ENCODE measurements at places on chromosomes 5 and 9. TPM values are rescaled to one million over a fixed set of nuclear protein-coding genes. Genes with fewer than 3 reads are reported as not detected.

- no peak overlapping the region for H3K4me3 ChIP-seq
- H3K27me3 ChIP-seq, result no peaks in the 10 kb centered on the region
- H3K36me3 ChIP-seq, result no peaks in the 10 kb centered on the region
These were observed 36.4 kb downstream of the PIK3R1 start for GRCh38 chr5:68251804-68252522.

DNA sequence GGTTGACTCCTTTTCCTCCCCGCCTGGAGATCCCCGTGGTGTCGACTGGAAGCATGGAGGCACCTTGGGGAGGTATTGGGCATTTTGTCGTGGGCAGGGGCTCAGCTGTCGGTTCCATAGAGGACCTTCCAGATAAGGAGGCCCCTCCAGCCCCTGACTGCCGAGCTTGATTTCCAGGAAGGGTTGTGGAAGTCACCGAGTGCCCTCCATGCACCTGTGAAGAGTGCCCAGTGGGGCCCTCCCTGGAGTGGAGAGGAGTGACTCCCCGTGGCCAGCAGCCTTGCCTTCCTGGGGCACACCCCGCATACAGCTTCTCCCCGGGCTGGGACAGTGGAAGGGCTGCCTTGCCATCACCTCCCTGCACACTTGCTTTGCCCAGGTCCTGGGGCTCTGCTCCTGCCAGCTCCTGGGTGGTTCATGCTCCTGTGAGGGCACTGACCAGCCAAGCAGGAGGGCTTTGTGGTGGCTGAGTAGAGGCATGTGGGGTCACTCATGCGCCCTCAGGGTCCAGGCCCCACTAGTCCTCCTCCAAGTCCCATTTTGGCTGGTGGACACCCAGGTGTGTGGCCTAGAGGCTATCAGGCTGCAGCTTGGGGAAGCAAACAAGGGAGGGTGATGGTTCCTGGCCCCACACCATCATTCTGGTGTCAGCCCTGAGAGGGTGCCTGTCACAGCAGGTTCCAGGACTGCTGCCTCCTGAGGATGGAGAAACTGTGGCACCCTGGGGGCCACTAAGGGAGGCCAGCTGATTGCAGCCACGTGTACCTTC, 133.0 kb downstream of the WNK2 start:
- no peaks in the 10 kb centered on the region for H3K27me3 ChIP-seq
- H3K4me3 ChIP-seq, result no peak overlapping the region
- no peak for DNase-seq
- H3K27ac ChIP-seq, result no peak overlapping the region
- no peaks in the 10 kb centered on the region for H3K36me3 ChIP-seq
- H3K4me1 ChIP-seq, result no peaks in the 10 kb centered on the region

DNA sequence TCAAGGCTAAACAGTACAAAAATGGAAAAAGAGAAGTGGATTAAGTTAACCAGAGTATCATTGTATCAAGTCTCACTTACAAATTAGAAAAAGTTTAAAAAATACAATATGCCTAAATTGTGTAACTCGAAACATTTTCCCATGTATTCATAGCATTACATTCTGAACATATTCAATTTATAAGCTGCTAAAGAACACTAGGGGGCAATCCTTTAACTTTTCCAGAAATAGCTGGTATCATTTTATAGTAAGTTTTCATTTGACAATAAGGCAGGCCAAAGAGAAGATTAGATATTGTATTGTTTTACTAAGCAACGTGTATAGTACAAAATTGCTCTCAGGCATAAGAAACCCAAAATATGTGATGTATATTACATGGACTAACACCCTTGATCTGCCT, 234.6 kb downstream of the ADGRV1 start:
- no peaks in the 10 kb centered on the region for H3K4me1 ChIP-seq
- no peak for DNase-seq
- H3K4me3 ChIP-seq, result no peak overlapping the region
- no peak overlapping the region for H3K27ac ChIP-seq
- no peaks in the 10 kb centered on the region for H3K27me3 ChIP-seq
- H3K36me3 ChIP-seq, result peaks cover 62% of the 10 kb centered on the region

The LRRC70 gene
- total RNA-seq, result 0.17 TPM

The MEIKIN gene
- total RNA-seq, result not detected

DNA sequence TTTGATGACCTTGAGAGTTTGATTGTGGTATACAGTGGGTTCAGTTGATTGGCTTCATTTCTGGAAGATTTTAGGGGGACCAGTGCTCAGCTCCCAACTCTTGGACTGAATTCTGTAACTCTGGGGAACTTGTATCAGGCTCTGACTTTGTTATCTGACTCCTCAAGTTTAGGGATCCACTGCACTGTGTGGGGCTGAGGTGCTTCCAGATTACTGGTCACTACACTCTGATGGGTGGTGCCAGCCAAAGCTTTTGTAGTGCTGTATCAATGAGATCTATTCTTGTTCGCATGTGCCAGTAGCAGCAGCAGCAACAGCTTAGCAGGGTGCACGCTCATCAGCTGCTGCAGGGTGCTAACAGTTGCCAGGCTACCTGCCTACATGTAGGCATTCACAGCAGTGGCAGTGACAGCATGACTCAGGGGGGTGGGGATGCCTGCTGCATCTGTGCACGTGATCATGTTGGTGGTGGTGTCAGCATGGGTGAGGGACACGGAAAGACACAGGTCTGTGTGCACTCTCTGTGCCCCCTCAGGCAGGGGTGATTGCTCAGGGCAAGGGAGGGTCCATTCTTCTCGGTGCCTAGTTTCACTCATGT, 438.8 kb upstream of the SEMA6A start:
- H3K36me3 ChIP-seq, result no peaks in the 10 kb centered on the region
- H3K4me1 ChIP-seq, result peaks cover 6% of the 10 kb centered on the region
- no peak overlapping the region for H3K27ac ChIP-seq
- no peaks in the 10 kb centered on the region for H3K27me3 ChIP-seq
- no peak overlapping the region for H3K4me3 ChIP-seq
- DNase-seq, result no peak

GRCh38 chr9:130884542-130885483, 11.8 kb downstream of the QRFP start:
- no peaks in the 10 kb centered on the region for H3K27me3 ChIP-seq
- no peak overlapping the region for H3K27ac ChIP-seq
- no peak for DNase-seq

The SCGB3A1 gene
- total RNA-seq, result not detected

DNA sequence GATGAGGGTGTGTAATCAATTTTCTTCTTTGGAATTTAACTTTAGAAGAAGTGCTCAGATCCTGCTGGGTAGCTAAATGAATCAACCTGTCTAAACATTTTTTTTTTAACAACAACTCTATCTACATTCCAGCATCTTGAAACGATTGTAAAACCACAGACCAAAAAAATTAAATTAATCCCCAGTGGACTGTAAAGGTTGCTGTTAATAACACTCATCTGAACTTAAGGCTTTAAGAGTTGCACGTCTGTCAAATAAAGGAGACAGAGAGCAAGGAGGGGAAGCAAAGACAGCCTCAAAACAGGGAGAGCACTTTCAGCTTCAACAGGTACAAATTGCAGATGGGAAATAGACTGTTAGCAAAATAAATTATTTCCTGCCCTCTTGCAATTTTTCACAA, 548.5 kb downstream of the DTWD2 start:
- no peaks in the 10 kb centered on the region for H3K4me1 ChIP-seq
- H3K4me3 ChIP-seq, result no peak overlapping the region
- no peak overlapping the region for H3K27ac ChIP-seq
- no peaks in the 10 kb centered on the region for H3K27me3 ChIP-seq
- H3K36me3 ChIP-seq, result no peaks in the 10 kb centered on the region

GRCh38 chr5:167514461-167514860, 777.0 kb upstream of the WWC1 start:
- no peaks in the 10 kb centered on the region for H3K36me3 ChIP-seq
- H3K27ac ChIP-seq, result no peak overlapping the region
- H3K4me1 ChIP-seq, result no peaks in the 10 kb centered on the region
- no peaks in the 10 kb centered on the region for H3K27me3 ChIP-seq
- no peak overlapping the region for H3K4me3 ChIP-seq

DNA sequence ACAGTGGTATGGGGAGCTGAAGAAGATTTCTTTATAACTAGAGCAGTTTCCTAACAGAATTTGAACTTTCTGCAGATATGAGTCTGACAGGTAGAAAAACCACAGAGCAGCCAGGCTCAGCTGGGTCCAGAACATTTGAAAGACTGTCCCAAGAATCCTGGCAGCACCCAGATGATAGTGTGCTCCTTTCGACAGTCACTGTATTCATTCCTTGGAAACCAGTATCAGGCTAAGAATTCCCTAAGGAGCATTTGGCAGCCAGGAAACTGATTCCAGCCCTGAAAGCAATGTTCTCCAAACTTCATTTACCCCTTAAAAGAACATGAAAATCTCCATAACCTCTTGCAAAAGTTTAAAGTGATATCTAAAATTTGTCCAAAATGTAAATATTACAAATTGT, 123.0 kb upstream of the MTAP start:
- H3K4me1 ChIP-seq, result no peaks in the 10 kb centered on the region
- H3K27me3 ChIP-seq, result no peaks in the 10 kb centered on the region
- no peak for DNase-seq
- H3K4me3 ChIP-seq, result no peak overlapping the region
- no peak overlapping the region for H3K27ac ChIP-seq

The ZNF484 gene
- 11.8 TPM for total RNA-seq

DNA sequence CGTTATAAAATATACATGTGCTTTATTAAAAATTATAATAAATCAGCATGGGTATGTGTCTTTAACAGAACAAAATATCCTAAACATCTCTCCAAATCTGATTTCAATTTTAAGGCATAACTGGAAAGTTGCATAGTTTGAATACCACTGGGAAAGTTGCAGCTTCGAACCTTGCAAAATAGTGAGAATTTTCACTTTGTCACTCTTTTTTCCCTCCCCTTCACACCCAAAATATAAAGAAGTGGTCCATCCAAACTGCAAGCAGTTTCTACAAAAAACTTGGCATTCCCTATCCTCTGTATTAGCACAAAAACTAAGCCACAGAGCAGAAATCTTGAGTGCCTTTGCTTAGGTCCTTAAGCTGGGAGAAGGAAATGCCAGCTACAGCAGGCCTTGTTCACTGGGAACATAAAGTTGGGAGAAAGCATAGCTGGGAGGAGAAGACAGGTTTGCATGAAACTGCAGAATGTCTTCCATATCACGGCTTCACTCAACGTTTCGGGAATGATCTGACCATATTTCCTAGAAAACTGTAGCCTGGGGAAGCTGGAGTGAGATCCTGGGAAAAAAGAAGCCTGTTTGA, 400.3 kb downstream of the EBF1 start:
- H3K27ac ChIP-seq, result no peak overlapping the region
- no peak for DNase-seq
- no peaks in the 10 kb centered on the region for H3K27me3 ChIP-seq
- no peaks in the 10 kb centered on the region for H3K36me3 ChIP-seq
- H3K4me1 ChIP-seq, result peaks cover 20% of the 10 kb centered on the region
- no peak overlapping the region for H3K4me3 ChIP-seq

The SHISAL2B gene
- 8.6 TPM for total RNA-seq

DNA sequence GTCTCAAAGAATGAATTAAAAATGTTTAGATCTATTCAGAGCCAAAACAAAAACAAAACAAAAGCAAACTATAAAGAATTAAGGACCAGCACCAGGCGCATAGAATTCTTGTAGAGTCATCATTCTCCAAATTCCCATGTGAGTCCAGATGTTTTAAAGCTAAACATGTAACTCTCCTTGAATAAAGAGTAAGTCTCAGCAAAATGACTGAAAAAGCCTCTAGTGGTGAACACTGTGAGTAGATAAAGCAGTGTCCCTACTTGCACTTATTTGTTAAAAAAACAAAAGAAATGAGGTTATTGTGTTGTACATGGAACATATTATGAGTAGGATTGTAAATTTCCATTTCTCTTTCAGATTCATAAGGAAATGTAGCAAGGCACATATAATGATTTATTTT, 44.0 kb downstream of the NNT start:
- DNase-seq, result no peak
- H3K4me3 ChIP-seq, result no peak overlapping the region
- no peak overlapping the region for H3K27ac ChIP-seq
- no peaks in the 10 kb centered on the region for H3K36me3 ChIP-seq

- H3K4me1 ChIP-seq, result peaks cover 4% of the 10 kb centered on the region
- no peaks in the 10 kb centered on the region for H3K27me3 ChIP-seq
- H3K27ac ChIP-seq, result no peak overlapping the region
- no peak overlapping the region for H3K4me3 ChIP-seq
- H3K36me3 ChIP-seq, result no peaks in the 10 kb centered on the region
These were observed 222.6 kb downstream of the EBF1 start for GRCh38 chr5:158877124-158877581.

The ENTPD2 gene
- 3.2 TPM for total RNA-seq

DNA sequence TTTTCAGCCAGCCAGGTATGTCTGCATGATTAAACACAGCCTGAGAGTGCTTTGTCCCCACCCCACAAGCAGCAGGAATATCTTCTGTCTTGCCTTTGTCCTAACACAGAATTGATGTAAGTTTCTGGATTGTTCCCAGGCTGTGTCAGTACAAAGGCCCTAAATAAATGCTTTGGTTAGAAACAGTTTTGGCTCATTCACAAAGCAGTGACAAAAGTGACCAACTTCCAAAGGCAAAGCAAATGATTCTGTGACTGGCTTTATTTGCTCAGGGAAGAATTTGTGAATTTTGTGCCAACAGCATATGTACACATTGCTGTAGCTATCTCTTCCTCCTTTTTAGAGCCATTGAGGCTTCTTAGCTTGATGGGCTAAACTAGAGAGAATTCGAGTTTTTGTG, 133.7 kb downstream of the PLPPR1 start:
- no peaks in the 10 kb centered on the region for H3K4me1 ChIP-seq
- no peak overlapping the region for H3K4me3 ChIP-seq
- no peaks in the 10 kb centered on the region for H3K27me3 ChIP-seq
- no peak overlapping the region for H3K27ac ChIP-seq

The DCANP1 gene
- total RNA-seq, result not detected

The DEPDC1B gene
- total RNA-seq, result 67.4 TPM

- no peak for DNase-seq
- H3K4me3 ChIP-seq, result no peak overlapping the region
- no peaks in the 10 kb centered on the region for H3K4me1 ChIP-seq
- H3K27me3 ChIP-seq, result no peaks in the 10 kb centered on the region
- H3K36me3 ChIP-seq, result no peaks in the 10 kb centered on the region
- H3K27ac ChIP-seq, result no peak overlapping the region
These were observed 482.7 kb upstream of the C9orf72 start for GRCh38 chr9:28056006-28056405.

The NAIP gene
- total RNA-seq, result 4.7 TPM

GRCh38 chr5:135713161-135713915, 121.1 kb upstream of the SLC25A48 start:
- H3K4me3 ChIP-seq, result no peak overlapping the region
- no peak for DNase-seq
- peaks cover 3% of the 10 kb centered on the region for H3K4me1 ChIP-seq
- H3K27me3 ChIP-seq, result no peaks in the 10 kb centered on the region
- H3K36me3 ChIP-seq, result no peaks in the 10 kb centered on the region
- no peak overlapping the region for H3K27ac ChIP-seq

The SPINK7 gene
- not detected for total RNA-seq

DNA sequence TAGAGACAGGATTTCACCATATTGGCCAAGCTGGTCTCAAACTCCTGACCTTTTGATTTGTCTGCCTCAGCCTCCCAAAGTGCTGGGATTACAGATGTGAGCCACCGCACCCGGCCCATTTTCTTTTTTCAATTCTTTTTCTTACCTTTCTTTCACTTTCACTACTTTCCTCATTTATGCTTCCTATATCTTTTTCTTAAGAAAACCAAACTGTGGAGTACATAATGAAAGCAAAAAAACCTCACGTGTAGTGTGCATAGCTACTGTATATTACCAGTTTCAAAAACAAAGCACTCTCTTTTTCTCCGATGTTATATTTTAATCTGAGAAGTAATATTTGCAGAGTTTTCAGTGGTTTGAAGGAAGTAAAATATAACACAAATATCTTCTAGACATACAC, 8.0 kb upstream of the CAST start:
- no peak for DNase-seq
- H3K27ac ChIP-seq, result no peak overlapping the region
- H3K27me3 ChIP-seq, result no peaks in the 10 kb centered on the region
- H3K36me3 ChIP-seq, result no peaks in the 10 kb centered on the region

GRCh38 chr5:112895682-112896081, 26.3 kb downstream of the REEP5 start:
- H3K27ac ChIP-seq, result no peak overlapping the region
- H3K36me3 ChIP-seq, result peaks cover 16% of the 10 kb centered on the region
- no peaks in the 10 kb centered on the region for H3K27me3 ChIP-seq
- H3K4me1 ChIP-seq, result no peaks in the 10 kb centered on the region
- DNase-seq, result no peak
